Hematopoietic multipotent progenitor cell treated with erythropoietin and hydrocortisone succinate and interleukin-3 and kit ligand, for 4 days (in vitro differentiated cells): ENCODE measurements at places on chromosomes 13 and 19.

GRCh38 chr13:95480131-95480545, 72.4 kb upstream of the CLDN10 start:
- DNase-seq = peak; percentile 98

DNA sequence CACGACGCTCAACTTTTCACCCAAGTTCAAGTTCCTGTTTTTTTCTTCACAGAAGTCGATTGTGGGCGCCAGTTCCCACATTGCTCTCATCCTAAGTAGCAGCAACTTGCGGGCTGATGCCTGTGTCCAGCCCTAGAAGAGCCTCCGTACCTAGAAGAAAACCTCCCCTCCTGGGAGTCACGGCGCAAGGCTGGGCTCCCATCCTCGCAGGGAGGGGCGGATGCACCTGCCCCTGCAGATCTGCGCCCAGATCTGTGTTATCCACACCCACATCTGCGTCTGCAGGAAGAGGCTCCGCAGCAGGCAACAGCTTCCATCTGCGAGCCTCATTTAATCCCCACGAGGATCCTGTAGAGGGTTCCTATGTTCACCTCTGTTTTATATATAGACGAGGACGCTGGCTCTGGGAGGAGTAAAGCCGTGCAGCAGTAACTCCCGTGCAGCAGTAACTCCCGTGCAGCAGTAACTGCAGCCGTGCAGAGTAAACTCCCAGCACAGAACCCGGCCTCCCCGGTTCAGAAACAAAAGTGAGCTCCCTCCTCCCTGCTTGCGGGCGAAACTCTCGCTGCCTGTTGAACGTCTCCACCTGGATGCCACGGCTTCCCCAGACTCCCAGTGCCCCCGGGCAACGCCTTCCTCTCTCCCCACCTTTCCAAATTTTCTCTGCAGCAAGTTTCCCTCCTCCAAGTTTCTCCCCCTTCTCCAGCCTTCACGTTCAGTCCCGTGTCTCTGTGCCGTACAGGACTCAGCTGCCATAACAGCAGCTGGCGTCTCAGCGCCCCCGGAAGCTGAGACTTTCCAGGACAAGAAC, 23.5 kb upstream of the LAIR1 start:
- peak; percentile 87 for DNase-seq

DNA sequence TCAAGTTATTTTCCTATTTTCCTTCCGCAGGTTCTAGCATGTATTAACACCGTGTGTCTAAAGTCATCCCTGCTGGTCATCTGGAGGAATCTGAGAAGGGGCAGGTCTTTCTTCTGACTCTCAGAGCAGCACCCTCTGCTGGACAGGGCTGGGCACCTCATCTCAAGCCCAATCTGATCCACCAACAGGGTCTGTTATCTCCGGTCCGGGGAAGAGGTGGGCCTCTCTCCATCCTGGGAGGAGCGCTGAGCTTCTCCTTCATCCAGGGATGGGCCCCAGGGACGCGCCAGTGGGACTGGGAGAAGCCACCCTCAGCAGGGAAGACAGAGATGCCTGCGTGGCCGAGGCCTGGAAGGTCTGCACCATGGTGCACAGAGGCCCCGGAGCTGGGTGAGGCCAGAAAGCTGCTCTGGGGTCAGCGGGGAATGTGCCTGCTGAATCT, 26.0 kb upstream of the ZNF331 start:
- DNase-seq = peak; percentile 81

DNA sequence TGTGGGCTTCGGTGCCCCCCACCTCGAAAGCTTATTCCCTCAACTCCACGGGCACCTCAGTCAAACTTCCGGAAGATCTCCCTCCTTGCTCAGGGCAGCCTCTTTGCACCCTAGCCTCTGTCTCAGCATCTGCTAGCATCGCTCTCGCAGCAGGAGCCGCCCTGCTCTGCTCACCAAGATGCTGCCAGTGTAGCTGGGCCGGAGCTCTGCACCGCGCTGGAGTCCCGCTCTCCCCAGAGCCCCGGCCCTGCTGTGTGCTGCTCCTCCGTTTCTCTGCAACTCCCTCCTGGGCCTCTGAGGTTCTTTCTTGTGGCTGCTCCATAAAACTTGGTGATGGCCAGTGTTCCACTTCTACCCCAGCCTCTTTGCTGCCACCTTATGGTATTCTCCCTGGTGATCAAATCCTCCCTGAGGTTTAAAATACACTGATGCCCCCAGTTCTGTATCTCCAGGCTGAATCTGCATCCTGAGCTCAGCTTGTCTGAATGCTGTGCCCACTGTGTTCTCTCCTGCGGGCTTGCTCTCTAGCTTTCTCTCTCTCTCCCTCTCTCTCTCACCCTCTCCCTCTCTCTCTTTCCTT, 198.0 kb downstream of the UQCRFS1 start:
- peak; percentile 4 for DNase-seq

GRCh38 chr19:2514981-2515518, 39.1 kb downstream of the GADD45B start:
- DNase-seq = no peak

DNA sequence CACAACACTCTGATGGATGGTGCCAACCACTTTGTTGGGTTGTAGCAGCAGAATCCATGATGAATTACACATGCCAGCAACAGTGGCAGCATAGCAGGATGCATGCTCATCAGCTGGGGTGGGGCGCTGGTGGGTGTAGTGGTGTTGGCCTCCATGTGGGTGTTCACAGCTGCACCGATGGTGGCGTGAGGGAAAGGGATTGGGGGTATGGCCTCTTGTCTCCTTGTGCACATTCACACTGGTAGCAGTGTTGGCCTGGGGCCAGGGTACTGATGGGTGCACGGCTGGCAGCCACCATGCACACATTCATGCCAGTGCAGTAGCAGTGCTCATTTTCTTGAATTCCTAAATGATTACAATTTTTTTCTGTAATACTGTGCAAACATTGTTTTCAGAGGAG, 2748.8 kb upstream of the PCDH20 start:
- DNase-seq = no peak

GRCh38 chr13:25116044-25116443, 20.1 kb downstream of the PABPC3 start:
- no peak for DNase-seq

DNA sequence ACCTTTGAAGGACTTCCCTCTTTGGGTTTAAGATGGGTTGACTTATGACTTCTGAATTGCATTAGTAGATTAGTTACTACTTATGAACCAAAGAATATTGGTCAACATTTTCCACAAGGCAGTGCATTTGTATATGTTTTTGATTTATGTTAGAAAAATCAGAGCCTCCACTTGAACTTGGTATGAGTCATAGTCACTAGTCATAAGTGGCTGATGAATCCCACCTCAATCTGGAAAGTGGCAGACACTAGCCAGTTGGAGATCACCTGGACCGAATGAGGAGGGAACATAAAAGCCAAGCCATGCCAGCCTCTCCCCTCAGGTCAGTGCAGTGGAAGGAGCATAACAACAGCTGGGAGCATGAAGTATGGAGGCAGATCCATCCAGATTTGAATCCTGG, 39.3 kb upstream of the SPART start:
- DNase-seq = no peak
